ENCODE measurements at places on chromosomes 6 and 20. TPM values are rescaled to one million over a fixed set of nuclear protein-coding genes. Genes with fewer than 3 reads are reported as not detected.

GRCh38 chr6:156976216-156977127 lies 199.3 kb downstream of the ARID1B start:
- no peak for DNase-seq

DNA sequence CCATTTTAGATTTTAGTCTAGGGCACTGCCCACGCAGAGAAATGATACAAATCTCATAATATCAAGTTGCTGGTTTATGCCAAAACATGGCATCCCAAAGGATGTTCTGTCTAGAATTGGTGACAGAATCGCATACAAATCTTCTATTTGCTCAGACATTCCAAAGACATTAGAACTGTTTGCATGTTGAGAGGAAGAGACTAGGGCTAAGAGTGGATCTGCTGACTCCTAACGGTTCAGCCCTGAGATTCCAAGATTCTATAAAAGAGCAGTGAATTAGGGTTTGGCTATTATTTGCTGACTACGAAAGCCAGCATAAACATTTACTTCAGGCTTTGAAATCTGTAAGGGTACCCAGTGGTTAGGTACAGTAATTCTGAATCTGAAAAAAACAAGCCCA lies 3.6 kb downstream of the EPB41L2 start:
- no peak for DNase-seq

DNA sequence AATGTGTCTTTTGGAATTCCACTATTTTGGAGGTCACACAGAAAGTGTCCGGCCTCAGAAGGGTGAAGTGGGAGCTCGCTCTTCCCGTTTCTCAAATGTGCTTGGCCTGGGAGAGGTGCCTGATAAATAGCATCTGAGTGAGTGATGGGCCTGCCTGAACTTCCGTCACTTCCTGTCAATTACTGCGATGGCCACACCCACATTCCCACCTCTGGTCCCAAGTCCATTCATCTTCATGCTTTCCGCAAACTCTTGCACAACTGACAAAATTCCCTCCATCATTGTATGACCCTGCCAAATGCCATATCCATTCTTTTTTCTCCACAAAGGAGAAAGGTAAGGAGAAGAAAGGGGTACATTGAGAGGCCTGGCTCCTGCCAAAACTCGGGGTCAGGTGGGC lies 169.0 kb downstream of the QKI start:
- no peak for DNase-seq

DNA sequence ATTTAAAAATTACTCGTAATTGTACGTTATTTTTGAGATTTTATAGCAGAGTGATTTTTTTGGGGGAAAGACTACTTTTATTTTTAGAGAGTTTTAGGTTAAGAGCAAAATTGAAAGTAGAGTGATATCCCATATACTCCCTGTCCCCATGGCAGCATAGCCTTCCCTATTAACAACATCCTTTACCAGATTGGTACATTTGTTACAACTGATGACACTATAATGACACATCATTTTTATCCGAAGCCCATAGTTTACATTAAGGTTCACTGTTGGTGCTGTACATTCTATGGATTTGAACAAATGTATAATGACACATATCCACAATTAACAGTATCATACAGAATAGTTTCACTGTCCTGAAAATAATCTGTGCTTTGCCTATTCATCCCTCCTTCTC lies 1126.4 kb upstream of the CITED2 start:
- no peak for DNase-seq

DNA sequence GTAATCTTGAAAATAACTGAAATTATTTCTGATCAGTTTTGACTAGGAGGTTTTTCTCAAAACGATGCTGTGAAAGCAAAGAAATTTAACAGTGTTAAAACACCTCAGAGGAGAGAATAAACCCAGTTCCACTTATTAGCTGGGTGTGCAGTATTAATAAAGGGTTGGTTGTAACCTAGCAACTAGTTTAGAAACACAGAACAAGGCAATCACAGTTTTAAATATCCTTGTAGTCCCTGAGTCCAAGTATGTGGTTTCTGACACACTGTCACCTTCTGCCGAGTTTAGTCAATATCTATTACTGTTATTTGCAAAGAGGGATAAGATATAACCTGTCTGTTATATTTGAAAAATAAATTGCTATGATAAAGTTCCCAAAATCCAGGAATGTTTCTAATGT lies 70.2 kb upstream of the INSM1 start:
- no peak for DNase-seq

- no peak for DNase-seq
Observed at GRCh38 chr6:117110737-117111136, 154.6 kb upstream of the VGLL2 start.

GRCh38 chr6:41694815-41695526 lies 40.4 kb downstream of the TFEB start:
- DNase-seq: no peak

GRCh38 chr6:87729965-87730719 lies 28.1 kb upstream of the AKIRIN2 start:
- DNase-seq: no peak

- peak; percentile 77 for DNase-seq
Observed at GRCh38 chr6:33297956-33298772, 578 bp downstream of the RGL2 start.

DNA sequence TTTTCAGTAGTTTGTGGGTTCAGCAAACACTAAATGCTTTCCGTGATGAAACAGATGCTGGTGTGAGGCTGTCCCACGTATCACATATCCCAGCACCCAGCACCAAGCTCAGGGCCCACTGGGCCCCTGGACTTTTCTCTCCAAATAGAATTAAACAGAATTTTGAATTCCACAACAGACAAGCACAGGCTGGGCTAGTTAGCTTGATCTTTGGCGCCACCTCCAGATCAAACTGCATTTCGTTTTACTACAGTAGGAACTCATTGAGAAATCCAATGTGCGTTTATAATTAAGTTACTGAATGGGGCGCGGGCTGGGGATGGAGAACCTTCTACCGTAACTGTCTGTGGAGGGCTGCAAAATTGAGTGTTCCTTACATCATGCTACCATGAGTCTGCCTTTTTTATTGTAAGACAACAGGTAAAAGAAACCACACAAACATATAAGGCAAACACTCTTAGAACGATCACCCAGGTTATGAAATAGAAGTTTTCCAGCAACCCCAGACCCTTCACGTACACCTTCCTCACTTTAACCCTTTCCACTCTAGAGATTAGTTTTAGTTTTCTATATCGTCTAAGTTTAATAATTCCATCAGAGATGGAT lies 107.8 kb downstream of the ZFP64 start:
- no peak for DNase-seq

Gene HRH3
- polyA plus RNA-seq: 2.9 TPM

- DNase-seq: no peak
Observed at GRCh38 chr6:54959820-54960219, 113.2 kb downstream of the FAM83B start.

Gene RBBP8NL
- polyA plus RNA-seq: not detected

- no peak for DNase-seq
Observed at GRCh38 chr6:3608159-3608558, 143.4 kb downstream of the PXDC1 start.

Gene HLA-DRB1
- 9.4 TPM for polyA plus RNA-seq

Gene TFAP2C
- polyA plus RNA-seq: not detected

Gene HNF4A
- not detected for polyA plus RNA-seq

- DNase-seq: no peak
Observed at GRCh38 chr20:19712721-19713260, 45.3 kb upstream of the RIN2 start.

DNA sequence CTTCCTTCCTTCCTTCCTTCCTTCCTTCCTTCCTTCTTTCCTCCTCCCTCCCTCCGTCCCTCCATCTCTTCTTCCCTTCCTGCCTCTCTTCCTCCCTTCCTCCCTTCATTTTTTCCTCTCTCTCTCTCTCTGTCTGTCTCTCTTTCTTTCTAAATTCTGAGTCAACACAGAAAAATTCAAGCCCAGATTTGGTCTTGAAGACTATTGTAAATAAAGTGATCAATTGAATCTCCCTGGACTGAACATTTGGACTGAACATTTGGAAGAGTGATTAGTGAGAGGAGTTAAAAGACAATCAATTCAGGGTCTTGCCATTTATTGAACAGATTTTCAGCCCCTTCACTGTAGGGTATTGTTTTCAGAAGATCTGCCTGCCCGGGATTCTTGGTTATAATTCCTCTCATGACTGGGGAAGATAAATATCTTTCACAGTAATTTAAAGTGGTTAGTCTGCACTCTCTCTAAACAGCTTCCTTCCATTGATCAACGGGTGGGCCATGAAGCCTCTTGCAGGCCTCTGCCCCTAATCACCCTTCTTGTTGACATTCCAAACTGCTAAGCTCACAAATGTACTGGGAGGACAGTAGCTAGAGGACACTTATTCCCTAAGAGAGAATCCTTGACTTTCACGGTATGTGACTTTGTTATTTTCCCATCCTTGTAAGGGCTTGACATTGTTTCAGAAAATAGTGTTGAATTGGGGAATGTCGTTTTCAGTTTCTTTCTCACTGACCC lies 101.7 kb upstream of the BMP2 start:
- DNase-seq: no peak

Gene OR2H1
- polyA plus RNA-seq: not detected

Gene RTF2
- 101 TPM for polyA plus RNA-seq

Gene ID4
- 3.4 TPM for polyA plus RNA-seq

DNA sequence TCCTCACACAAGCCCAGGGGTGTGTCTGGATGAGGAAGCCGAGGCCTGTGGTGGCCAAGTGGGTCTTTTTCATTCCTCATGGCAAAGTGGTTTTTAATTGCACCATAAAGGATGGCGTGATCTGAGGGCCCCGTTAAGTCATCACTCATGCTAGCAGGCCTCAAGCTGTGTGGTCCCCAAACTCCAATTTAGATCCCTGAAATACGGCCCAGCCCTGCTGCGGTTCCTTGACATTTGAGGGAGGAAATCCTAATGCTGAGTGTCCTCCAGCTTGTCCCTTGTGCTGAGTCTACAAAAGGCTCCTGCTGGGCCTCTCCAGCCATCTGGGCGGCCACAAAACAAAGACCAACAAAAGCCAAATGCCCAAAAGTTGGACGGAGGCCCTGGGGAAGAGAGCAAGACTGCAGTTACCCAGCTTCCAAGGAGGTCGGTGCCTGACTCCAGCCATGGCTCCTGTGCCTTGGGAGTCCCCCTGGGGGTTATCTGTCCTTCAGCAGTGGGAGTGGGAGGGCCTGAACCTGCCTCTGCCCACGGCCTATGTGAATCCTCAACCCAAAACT lies 162.3 kb upstream of the PDE10A start:
- DNase-seq: no peak

- no peak for DNase-seq
Observed at GRCh38 chr6:41717392-41717736, 18.0 kb downstream of the TFEB start.

- DNase-seq: no peak
Observed at GRCh38 chr20:17579369-17580039, 9.6 kb downstream of the DSTN start.

Gene TRIM38
- 6.7 TPM for polyA plus RNA-seq

Gene SALL4
- 0.38 TPM for polyA plus RNA-seq

GRCh38 chr20:24378661-24379483 lies 90.6 kb upstream of the SYNDIG1 start:
- no peak for DNase-seq

Gene SLC17A1
- not detected for polyA plus RNA-seq

DNA sequence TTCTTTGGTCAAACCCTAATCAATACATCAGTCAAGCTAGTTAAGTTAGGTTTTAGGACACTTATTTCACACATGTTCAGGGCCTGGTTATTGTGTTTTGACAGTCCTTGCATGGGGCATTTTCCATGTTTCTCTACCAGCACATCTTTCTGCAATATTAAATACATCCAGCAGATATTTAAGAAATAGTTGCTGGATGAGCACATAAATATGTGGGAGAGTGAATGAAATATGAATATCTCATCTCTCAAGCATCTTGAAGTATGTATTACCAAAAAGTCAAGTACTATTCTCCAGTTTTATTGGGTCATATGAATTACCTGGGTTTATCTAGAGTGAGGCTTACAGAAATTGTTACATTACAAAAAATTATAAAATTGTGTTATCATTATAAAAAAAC lies 621.9 kb upstream of the GJE1 start:
- no peak for DNase-seq

GRCh38 chr20:33709398-33709797 lies 10.7 kb downstream of the PXMP4 start:
- DNase-seq: no peak

Gene AFG1L
- polyA plus RNA-seq: 6.4 TPM

- DNase-seq: no peak
Observed at GRCh38 chr6:101760843-101761621, 367.5 kb downstream of the GRIK2 start.

Gene PAX1
- 1.9 TPM for polyA plus RNA-seq

Gene FRS3
- polyA plus RNA-seq: 6.3 TPM

Gene NOTCH4
- polyA plus RNA-seq: 19.9 TPM

- DNase-seq: no peak
Observed at GRCh38 chr20:63140514-63141433, 75.2 kb downstream of the YTHDF1 start.

- DNase-seq: no peak
Observed at GRCh38 chr20:43911066-43911465, 3.6 kb upstream of the TOX2 start.

Gene ULBP2
- polyA plus RNA-seq: 0.61 TPM

Gene CLPSL1
- not detected for polyA plus RNA-seq

Gene GSTA2
- not detected for polyA plus RNA-seq

Gene PRRT1
- polyA plus RNA-seq: 1.3 TPM

GRCh38 chr6:5248302-5249098 lies 12.2 kb downstream of the LYRM4 start:
- DNase-seq: no peak

DNA sequence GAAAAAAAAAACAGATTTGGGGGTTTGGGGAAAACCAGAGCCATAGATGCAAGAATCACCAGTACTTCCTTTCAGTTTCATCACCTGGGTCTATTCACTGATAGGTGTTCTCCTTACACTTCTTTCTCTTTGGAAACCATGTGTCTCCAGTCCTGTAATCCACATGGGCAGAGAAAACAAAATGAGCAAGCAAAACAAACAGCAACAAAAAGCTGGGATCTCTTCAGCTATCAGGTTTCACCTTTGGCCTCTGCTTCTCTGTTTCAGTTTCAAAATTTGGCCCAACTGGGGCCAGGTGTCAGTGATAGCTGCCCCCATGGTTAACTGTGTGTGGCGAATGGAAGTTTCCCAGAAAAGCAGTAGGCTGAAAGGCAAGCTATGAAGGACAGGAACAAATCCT lies 220.0 kb upstream of the THBS2 start:
- no peak for DNase-seq

GRCh38 chr20:59958626-59959025 lies 403 bp downstream of the CDH26 start:
- DNase-seq: no peak

DNA sequence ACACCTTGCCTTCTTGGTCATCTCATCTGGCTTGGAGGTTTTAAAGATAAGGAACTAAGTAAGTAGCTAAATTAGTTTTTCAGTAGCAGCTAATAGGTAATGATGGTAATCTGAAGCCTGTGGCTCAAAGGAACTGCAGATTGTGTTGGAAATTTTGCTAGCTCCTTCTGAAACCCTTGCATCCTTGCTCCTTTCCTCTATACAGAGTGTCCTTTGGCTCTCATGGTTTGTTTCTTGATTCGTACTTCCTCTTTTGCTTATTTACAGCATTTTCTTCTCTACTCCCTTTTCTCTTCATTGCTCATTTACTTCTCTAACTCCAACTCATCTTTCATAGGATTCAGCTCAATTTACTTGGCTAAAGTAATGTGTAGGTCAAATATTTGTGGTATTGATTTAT lies 19.0 kb downstream of the LRRC1 start:
- DNase-seq: no peak
